ENCODE measurements at places on chromosomes 13 and 19.

DNA sequence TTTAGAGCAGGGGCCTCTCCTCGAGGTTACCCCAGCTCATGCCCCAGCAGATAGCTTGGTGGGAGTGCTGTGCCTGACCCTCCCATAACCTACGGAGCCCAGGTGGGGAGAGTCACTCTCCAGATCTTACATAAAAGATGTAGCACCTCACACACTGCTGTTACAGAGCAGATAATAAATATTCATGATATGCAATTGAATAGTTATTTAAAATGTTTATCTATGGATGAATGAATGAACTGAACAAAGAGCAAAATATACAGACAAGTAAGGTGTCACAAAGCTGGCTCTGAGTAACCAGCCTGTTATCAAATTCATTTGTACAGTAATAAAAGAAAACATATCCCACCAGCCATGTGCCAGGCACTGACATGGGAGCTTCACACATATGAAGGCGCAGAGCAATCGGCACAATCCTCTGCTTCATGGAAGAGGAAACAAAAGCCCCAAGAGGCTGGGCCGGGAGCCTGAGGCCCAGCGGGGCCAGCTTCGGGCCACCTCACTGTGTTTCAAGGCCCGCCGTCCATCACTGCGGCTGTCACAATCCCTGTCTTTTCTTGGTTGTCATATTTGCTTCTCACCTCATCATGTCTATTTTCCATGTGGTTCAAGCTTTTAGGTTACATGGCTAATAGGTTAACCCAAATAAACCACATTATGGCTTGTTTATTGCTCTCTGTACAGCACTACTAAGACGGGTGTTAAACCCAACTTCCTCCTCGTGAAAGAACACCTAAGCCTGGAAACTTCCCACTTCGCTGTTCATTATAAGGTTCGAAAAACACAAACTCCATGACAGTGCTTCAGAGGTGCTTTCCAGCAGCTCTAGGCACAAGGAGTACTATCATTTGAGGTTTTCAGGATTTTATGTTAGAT is 78.4 kb downstream of the IRS2 start:
- no peak for DNase-seq

- no peak for DNase-seq
These were observed 48.9 kb downstream of the KLF2 start for GRCh38 chr19:16373532-16373931.

DNA sequence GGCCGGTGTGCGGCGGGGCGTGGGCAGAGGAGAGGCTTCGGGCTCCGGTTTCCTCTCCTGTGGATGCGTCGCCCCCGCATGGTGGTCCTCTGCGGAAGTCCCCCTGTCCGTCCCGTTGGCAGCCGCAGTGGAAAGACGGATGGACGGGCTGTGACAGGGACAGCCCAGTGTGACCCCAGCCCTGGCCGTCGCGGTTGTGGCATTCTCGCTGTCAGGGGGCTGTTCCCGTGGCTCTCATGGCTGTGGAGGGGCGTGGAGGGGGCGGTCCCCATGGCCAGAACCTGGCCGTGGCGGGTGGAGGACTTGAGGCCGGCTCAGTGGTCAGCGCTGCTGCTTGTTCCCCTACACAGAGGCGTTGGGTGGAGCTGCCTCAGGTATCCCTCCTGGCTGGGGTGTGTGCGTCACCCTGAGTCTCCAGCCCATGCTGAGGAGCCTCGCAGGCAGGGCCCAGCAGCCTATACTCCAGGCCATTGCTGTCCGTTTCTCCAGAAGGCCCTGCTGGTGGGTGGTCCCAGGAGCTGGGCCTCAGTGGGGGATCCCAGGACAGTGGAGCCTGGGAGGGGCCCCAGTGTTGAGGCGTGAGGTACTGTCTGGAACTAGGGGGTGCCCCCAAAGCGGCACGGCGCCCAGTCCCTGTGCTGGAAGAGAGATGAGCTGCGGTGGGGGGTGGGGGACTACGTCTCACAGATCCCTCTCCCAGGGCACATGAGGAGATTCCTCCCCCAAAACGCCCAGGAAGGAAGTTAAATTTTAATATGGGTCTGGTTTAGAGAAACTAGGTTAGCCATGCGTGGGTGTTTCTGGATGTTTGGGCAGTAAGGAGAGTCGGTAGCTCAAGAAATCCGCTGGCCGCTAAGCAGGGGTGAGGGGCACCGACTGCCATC is 20.3 kb downstream of the CSNK1G2 start:
- no peak for DNase-seq

DNA sequence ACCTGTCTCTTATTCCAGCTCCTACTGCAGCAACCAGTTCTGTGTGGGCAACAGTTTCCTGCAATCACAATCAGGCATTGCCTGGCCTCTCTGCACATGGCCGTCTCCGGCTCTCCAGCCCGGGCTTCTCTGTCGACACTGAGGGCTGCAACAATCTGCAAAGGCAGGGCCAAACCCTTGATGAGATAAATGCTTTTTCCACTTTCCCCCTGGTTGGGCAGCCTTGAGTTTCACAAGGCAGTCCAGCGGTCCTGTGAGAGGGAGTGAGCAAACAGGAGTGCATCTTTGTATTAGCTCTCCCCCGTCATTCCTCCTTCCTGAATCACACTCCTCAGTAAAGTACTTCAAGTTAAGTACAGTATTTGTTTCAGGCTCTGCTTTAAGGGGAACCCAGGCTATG is 40.7 kb upstream of the VWA8 start:
- DNase-seq, result no peak

DNA sequence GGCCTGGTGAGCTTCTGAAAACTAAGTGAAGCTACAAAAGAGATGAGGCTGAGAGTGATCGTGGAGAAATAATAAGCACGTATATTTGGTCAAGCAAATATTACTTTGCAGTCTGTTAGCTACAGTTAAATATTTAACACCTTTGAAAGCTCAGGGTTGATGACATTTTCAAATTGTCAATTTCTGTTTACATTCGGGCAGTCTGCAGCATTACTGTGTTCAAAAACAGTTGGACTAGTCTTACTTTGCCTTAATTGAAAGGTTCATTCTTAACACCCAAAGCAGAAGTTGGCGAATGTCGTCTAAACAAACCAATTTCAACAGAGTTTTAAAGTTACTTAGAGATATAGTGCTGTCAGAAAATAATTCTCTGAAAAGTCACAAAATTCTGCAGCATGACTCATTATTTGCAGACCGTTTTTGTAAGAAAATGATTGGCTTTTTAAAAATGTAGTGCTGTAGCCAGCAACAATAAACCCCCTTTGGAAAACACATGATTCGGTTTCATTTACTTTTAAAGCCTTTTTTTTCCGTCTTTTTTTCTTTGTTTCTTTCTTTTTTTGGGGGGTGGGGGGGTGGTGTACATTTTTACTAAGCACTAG is 549.0 kb downstream of the GPC6 start:
- no peak for DNase-seq

GRCh38 chr13:44763615-44764301 is 187.6 kb upstream of the TSC22D1 start:
- no peak for DNase-seq

DNA sequence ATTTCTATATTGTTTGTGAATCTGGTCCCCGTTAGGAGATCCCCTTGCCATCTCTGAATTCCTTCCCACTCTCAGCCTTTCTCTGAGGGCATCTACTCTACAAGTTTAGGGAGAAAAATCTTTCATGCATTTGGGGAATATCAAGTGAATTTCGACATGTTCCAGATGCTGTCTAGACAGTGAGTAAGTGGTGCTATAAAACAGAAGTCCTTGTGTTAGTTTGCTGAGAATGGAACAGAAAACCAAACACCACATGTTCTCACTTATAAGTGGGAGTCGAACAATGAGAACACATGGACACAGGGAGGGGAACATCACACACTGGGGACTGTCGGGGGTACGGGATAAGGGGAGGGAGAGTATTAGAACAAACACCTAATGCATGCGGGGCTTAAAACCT is 5.1 kb downstream of the OR7A10 start:
- DNase-seq, result no peak

GRCh38 chr19:2145831-2146241 is 5.5 kb downstream of the AP3D1 start:
- no peak for DNase-seq

- no peak for DNase-seq
These were observed 79.8 kb upstream of the TNFSF11 start for GRCh38 chr13:42494157-42494556.

- no peak for DNase-seq
These were observed 927 bp upstream of the SDHAF1 start for GRCh38 chr19:35993923-35994598.
